ENCODE measurements at places on chromosomes 2 and 18.
A peak's percentile ranks its signal among the peaks of the same experiment; 100 is the strongest.

DNA sequence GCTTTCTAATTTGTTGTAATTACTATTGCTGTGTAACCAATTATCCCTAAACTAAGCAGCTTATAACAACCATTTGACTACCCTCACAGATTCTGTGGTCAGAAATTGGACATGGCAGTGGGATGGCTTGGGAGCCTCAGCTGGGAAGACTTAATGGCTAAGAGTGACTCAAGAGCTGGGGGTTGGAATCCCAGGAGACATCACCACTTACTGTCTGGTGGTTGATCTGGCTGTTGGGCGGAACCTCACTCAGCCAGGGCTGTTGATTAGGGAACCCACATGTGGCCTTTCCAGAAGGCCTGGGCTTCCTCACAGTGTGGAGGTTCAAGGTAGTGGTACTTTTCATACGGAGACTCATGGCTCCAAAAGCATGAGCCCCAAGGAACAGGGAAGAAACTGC is 49.8 kb downstream of the E2F6 start:
- DNase-seq = no peak

DNA sequence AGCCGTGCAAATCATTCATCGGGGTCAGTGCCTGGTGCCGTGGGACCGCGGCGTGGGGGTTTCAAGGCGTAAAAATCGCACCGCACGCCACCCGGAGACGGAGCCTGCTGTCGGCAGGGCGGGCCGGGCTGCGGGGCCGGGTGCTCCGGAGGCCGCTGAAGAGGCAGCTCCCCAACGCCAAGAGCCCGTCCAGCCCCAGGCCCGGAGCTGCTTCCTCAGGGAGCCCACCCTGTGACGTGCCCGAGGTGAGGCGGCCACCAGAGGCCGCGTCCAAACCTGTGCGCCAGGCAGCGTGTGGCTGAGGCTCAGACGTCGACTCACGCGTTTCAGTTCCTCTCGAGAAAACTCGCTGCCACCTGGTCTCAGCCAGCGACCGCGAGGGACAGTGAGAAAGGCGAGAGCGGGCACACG is 98.1 kb downstream of the NFATC1 start:
- DNase-seq = no peak

DNA sequence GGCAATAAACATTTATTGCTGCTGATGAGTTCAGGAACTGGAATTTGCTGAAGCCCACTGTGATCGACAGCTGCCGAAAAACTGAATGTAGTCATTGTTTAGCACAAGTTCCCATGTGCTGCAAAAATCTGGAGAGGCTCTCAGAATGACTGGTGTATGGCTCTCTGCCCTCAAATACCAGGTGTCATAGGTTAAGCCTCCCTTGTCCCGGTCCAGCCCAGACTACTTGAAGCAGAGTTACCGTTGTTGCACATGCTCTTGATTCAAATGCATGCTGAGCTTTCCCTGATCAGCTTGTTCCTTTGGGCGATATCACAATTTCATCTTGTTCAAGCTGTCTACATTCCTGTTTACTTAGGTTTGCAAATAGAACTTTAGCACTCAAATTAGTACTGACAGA is 625.2 kb downstream of the CPS1 start:
- DNase-seq = no peak

GRCh38 chr18:1050012-1050657 is 145.5 kb downstream of the ADCYAP1 start:
- no peak for DNase-seq

DNA sequence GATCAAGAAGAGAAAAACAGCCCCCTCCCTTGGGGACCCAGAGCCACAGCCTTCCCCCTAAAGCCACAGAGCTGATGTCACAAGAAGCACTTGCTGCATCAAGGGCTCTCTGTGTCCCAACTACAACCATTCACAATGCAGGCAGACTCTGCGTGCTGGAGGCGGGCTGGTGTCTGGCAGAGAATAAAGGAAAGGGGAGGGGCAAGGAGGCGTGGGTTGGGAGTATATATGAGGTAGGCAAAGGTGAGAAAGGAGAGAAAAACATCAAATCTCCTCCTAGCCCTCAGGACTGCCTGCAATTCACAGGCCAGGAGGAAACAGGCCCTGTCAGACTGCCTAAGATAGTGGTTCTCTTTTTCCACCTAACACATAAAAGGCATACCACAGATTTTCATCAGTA is 48.8 kb upstream of the IHH start:
- peak; percentile 52 for DNase-seq

DNA sequence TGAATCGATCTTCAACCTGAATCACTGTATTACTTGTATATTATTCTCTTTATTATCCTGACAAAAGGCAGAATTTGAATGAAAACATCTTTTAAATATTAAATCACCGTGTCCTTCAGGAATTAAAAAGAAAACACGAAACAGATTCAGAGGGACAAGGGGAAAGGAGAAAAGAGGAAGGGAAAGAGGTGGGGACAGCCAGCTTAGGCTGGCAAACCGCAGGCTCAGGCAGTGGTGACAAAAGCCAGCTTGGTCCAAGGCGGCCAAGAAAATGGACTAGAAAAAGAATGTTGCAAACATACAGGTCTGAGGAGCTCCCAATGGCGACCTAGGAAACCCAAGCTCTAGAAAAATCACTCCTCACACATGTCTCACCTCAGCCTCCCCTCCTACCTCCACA is 6.8 kb downstream of the B4GALT6 start:
- DNase-seq = no peak

DNA sequence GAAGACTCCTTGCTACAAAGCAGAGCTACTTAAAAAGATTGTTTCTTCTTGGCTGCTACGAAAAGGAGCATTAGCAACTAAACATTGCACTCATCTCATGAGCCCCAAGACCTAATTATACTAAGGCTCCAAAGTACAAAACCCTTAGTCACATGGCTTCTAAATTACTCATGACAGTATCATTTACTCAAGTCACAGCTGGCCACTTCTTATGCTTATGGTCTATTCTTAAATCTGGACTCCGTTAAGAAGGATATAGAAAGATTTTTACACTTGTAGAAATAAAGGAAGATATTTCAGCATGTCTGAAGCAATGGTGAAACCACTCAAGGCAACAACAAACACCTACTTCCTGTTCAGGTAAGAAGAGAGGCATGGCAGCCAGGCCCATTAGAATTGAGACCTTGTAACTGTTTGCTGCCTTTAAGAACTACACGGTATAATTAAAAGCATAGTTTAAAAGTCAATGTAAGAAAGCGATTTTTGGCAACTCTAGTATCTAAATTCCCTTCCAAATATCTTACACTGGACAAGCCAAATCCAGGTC is 12.7 kb downstream of the ANKRD44 start:
- DNase-seq = no peak

- no peak for DNase-seq
Measured at GRCh38 chr2:211055438-211055837, 499.0 kb downstream of the CPS1 start.

- no peak for DNase-seq
Measured at GRCh38 chr2:133791191-133791590, 222.9 kb upstream of the NCKAP5 start.

DNA sequence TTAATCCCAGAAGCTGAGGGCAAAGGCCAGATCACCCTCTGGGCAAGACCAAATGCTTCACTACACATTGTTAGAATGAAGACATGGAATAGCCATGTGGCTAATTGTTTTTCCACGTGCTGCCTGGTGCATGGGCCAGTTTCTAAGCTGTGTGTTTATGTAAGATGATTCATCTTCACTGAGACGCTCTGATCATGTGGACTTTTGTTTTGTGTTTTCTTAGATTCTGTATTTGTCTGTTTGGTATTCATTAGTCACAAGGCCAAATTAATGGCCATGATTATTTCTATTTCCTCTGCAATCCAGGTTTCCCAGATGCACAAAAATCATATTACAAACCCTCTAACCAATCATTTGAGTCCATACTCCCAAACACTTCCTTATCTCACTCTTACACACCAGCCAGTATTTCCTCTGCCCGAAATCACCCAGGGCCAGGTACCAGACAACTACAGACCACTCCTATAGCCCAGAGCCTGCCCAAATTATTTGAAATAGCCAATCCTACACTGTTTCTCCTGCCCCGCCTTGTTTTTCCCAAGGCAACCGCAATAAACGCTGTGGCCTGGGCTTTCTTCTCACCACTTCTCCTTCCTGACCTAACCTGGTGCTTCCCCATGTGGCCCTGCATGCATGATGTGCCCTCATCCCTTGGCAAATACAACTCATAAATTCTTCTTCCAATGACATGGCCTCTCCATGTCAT is 94.2 kb upstream of the SP3 start:
- DNase-seq = no peak

- DNase-seq = peak; percentile 82
Measured at GRCh38 chr18:57077786-57078552, 68.9 kb upstream of the BOD1L2 start.

DNA sequence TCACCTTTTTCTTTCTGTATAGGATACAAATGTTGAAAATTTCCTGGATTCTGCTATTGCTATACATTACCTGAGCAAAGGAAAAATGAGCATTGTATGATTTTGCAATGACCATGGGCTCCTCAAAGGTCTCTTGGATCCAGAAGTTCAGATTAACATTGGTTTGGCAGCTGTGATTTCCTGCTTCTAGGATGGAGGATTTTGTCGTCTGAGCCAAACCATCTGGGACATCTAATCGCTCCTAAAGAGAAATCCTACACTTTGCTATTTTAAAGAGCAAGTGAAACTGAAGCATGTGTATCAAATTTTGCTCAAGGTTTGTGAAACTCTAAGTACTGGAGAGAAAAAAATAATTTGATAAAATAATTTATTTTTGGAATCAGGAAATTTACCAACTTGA is 115.1 kb upstream of the ST6GAL2 start:
- DNase-seq = no peak

DNA sequence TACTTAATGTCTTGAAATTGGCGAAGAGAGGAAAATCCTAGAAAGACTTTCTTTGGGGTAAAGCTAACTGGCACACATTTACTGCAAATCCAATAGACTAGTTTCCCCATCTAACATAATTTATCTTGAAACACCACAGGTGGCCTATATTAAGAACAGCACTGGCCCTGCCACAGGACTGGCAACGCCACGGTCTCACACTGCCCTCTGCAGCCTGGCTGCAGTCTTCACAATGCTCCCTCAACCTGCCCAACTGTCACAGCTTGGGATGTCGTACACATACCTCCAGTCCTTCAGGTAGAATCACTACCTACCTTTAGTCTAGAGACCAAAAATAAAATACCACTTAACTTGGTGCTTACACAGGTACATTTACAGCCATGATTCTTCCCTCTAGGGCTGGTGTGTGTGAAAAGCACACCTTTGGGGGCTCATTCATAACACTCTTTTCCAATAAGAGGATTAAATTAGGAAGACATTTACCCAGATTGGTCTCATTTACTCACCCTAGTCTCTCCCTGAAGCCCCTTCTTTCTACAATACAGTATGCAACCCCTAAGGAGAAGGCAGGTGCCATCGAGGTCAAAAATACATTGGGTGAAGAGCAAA is 222.2 kb downstream of the C1D start:
- DNase-seq = peak; percentile 25

GRCh38 chr2:39265315-39265714 is 21.5 kb upstream of the CDKL4 start:
- DNase-seq = no peak

DNA sequence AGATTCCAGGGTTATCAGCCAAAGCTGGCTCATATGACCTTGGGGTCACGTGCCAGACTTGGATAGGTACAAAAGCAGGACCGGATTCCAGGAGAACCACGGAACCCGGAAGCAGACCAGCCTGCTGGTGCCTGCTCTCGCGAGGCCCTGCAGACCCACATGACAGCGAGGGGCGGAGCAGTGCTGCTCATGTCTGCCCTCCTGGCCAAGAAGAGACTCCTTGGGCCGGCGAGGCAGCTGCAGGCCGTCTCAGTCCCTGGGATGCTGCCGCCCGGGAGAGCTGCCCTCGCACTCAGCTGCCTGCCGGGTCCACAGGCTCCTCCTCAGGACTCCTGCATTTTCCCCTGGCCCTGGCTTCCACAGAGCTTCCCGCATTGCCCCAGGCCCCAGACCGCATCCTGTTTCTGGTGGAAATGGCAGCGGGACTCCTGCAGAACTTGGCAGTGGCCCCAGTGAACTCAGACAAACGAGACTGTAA is 739.5 kb downstream of the SOCS6 start:
- no peak for DNase-seq

GRCh38 chr2:111155610-111156009 is 34.9 kb downstream of the BCL2L11 start:
- no peak for DNase-seq

GRCh38 chr2:219901155-219901554 is 273.7 kb downstream of the SLC4A3 start:
- DNase-seq = no peak

GRCh38 chr2:177053038-177053437 is 159.6 kb upstream of the HNRNPA3 start:
- no peak for DNase-seq

DNA sequence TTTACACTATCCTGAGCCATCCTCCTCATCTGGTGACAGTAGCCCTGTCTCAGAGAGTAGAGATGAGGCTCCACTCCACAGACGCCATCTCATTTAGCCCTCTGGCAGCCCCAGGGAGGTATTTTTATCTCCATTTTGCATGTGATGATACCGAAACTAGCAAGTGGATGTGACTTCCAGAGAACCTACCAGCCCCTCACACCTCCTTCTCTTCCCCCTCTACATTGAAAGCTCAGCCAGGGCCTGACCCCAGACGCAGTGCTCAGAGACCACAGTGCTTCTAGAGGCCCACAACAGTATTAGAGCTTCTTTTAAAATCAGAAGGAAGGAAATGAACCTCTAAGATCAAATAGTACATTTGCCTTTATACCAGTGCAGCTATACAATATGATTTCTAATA is 8.3 kb downstream of the GYPC start:
- peak; percentile 71 for DNase-seq

DNA sequence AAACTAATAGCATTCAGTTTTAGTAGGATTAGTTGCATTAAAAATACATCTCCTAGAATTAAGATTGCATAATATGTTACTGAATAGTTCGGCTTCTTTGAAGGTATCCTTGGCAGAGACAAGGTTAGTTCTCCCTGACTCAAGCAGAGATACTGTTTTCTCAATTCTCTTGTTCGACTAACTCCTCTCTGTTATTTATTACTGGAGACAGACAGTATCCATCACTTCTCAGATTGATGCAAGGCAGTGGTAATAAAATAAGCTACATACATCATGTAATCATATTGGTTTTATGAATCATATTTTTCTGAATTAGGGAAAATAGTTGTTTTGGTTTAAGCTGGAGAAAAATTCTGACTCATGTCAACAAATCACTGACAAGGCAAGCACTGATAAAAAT is 134.8 kb downstream of the SLC8A1 start:
- DNase-seq = no peak

GRCh38 chr2:135685361-135685760 is 56.3 kb upstream of the UBXN4 start:
- no peak for DNase-seq

DNA sequence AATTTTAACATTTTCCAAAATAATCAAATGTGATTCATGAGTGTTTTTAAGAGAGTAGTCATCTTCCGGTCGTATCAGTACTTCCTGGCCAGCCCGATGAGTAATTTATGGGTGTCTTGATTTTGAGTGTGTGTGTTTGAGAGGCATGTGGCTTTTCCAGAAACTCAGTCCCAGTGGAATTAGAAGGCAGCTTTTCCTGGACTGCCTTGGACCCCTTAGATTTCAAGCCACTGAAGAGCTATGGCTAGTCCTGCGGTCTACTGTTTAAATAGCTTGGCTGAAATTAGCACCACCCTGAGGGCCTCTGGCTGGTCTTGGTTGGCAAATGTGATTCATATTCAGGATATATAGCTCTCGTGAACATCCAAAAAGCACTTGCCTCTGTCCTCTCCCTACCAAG is 59.4 kb downstream of the HK2 start:
- DNase-seq = no peak

GRCh38 chr2:65409045-65409444 is 23.4 kb downstream of the SPRED2 start:
- DNase-seq = no peak

- no peak for DNase-seq
Measured at GRCh38 chr2:240387669-240388358, 47.6 kb upstream of the GPC1 start.

GRCh38 chr2:104766683-104767082 is 87.2 kb upstream of the POU3F3 start:
- DNase-seq = no peak
